ENCODE measurements at places on chromosomes 4 and X.

DNA sequence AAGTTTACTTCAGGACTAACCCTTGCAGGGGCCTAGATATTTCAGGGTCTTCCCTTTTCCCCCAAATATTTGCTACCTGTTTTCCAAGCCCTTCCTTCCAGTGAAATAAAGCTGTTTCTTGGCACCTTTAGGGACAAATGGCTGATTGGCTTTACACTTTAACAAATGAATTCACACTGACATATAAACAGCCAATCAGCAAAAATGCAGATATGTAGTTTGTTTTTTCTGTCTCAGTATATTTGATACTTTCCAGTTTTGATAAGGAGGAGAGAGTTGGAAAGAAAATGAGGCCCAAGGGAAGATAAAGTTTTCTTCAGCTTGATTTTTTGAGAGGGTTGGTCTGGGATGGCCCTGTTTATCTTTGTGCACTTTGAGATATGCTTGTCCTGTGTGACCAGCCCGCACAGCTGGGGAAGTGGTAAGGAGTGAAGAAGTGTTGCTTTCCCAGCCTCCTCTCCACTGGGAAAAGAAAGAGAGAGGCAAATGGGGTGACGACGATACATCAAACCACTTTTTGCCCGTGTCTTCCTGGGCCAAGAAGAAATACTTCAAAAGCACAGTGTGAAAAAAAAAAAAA lies 67.5 kb downstream of the MGST2 start:
- no peak for DNase-seq

DNA sequence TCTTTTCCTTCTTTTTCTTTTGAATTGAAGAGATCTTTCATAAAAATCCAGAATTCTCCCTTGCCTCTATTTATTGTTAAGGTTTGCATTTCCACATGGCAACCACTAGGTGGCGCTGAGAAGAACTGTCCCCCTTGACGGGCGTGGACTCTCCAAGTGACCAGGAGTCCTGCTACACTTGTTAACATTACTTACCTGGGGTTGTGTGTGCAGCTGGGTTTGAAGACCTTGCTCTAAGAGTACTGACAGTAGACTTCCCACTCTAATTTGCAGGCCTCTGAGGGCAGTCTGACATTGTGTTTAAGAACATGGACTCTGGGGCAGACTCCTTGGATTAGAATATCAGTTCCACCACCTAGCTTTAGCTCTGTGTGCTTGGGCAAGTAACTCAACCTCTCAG lies 52.8 kb downstream of the GPRIN3 start:
- peak; percentile 55 for DNase-seq

- no peak for DNase-seq
These were observed 686.1 kb downstream of the GLUD2 start for GRCh38 chrX:121733514-121733913.

DNA sequence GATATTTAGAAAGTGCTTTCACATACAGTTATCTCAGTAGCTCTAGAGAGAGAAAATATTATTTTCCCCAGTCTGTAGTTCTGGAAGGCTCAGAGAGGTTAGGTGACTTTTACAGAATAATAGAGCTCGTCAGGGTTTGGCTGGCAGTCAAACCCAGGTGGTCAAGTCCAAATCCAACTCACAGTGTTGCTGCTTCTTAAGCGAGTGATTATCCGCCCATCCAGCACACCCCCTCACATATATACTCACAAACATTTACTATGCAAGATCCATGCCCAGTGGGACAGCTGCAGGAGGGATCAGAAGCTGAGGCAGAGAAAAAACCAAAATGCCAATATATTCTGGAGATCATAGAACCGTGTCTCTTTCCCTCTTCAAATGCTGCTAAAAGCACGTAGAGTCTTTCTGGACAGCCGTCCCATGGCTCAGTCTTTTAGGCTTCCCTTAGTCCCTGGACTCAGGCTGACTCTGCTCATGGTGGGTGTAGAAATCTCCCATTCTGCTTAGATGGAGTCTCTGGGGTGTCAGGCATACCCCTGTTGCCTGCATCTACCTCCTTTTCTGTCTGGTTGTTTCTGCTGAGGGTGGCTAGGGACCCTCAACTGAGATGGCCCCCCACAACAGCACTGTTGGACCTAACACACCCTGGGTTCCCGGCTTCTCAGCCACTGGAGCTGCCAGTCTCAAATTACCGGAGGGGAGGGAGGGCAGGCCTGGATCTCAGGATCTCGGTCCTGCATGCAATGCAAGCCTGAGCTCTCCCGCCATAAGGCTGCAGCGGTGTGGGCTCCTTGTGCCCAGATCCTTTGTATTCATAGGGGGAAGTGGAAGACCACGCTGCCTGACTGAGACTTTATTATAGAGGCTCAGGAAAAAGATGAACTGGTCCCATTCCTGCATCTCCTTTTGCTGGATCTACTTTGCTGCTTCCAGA lies at the start of gene CHRNA9:
CHRNA9 (plus strand) TSS at position 743 of the 934 bp plus-strand sequence; CDS start at position 878, 135 bp downstream.
- DNase-seq, result no peak

DNA sequence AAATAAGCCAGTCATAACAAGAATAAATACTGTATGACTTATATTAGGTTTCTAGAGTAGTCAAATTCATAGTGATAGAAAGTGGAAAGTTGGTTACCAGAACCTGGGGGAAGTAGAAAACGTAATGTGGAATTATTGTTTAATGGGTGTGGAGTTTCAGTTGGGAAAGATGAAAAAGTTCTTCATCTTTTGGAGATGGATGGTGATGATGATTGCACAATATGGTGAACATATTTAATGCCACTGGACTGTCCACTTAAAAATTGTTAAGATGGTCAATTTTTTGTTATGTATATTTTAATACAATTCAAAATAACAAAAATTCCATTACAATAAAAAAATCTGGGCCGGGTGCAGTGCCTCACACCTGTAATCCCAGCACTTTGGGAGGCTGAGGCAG lies 289.6 kb downstream of the ZIC3 start:
- DNase-seq, result no peak

DNA sequence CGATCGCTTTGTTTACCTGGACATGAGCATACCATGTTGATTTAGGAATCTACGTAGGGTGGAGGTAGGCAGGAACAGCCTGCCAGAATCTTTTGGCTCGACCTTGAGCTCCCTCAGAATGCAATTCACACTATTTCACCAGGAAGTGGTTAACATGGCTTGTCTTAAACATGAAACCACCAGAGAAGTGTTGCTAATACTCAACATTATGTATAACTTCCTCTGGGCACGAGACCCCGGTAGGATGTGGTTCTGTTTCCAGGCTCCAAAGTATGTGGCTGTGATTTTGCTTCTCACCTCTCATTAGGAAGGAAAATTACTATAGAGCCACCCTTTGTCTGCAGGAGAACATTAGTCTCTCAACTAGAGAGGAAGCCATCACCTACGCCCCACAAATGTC lies 59.0 kb upstream of the VCX3B start:
- DNase-seq, result no peak

DNA sequence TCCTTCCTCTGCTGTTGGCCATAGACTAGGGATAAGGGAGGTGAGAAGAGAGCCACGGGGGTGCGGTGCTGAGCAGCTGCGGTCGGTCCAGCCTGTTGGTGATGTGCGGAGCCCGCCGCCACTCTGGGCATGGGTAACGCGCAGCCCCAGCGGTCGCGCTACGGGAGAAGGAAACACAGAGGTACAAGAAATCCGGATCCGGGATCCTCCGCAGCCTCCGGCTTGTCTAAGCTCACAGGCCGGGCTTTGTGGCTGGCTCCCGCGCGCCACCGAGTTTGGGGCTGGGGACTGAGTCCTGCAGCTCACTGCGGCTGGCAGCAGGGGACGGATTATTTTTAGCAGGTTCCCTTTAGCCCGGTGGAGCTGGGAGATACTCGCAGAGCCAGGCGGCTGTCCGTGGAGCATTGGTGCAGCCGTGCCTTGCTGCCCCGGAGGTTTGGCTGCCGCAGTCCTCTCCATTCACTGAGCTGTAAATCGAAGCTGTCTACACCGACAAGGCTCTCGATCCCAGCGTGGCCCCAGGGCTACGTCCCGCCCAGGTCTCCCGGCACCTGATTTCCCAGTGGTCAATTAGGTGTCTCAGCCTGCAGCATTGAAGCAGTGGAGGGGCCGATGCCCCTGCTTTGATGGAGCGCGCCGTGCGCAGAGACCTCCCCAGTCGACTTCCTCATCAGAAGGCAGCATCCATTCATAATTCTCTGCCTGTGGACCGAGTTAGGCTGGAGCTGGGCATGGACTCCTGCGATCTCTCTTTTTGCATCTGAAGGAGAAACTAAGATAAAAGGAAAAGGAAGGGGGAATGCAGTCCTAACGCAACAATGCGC lies 81.9 kb upstream of the SCML1 start:
- no peak for DNase-seq

DNA sequence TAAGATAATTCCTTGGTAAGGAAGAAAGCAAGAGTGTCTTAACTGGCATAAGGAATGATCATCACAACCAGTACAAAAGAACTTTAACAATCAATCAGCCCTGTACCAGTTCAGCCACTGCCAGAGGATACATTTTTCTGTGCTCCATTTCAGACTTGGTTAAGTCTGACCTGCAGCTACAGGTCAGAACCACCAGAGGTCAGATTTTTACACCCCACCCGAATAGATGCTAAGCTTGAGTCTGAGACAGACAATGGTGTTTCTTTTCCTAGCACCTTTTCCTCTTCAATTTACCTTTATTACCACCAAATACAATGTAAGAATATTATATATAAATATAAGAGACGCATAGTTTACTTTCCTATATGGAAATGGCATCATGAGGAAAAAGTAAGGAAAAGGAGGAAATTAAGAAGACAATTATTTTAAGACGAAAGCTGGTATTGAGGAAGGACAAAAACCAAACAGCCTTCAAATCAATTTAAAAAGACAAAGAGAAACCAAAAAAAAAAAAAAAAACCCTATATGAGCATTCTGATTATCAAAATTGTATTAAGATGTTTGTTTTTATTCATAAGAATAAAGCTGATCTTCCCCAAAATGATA lies 215.3 kb upstream of the TTC29 start:
- DNase-seq, result peak; percentile 49

GRCh38 chr4:159027535-159027934 lies 75.3 kb upstream of the RAPGEF2 start:
- DNase-seq, result no peak

GRCh38 chrX:102959471-102959870 lies 22.4 kb downstream of the RAB40AL start:
- DNase-seq, result no peak

- DNase-seq, result no peak
These were observed 29.7 kb upstream of the HPSE start for GRCh38 chr4:83364312-83364711.

GRCh38 chr4:157572951-157573350 lies 352.4 kb downstream of the GRIA2 start:
- no peak for DNase-seq

DNA sequence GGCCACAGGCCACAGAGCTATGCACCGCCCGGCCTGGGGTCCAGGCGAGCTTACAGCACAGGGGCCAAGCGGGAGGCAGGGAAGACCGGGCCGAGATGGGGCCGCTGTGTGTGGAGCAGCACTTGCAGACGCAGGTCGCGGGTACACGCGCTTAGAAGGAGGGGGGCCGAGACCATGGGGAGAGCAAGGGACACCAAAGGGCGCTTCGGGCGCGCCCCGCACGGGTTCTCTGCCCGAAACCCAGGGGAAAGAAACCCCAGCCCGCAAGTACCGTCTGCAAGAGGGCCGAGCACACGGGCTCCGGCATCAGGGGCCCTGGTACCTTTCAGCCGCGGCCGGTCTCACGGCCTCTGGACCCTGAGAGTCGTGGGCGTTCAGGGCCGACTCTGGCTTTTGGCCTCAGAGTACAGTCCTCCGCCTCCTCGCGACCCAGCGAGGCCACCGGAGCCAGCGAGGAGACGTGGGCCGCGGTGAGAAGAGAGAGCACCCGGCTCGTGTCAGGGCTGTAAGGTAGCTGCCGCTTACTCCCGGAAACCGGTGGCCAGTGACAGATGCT lies 342 bp downstream of the EOLA2 start:
- no peak for DNase-seq

- no peak for DNase-seq
These were observed 40.0 kb downstream of the SH2D1A start for GRCh38 chrX:124386401-124386800.

GRCh38 chr4:126404549-126404948 lies 1089.8 kb downstream of the FAT4 start:
- DNase-seq, result no peak

- no peak for DNase-seq
These were observed 24.5 kb upstream of the VEGFC start for GRCh38 chr4:176817204-176817603.

DNA sequence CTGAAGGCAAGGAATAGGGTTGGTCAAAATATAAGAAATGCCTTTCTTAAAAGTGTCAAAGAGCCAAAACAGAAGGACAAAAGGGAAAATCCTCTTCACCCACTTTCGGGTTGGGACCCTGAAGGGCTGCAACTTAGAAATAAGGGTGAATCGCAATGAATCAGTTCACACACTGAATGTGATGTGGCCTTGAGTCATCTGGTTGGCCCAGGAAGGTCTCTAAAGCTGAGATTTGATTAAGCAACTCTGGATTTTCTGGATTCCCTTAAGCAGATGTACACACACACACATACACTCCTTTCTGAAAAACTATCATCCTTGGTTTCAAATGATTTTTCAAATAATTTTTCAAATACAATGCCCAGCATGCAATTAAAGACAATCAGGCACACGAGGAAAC lies 13.1 kb downstream of the TAB3 start:
- DNase-seq, result peak; percentile 11

- no peak for DNase-seq
These were observed 224.9 kb downstream of the KIT start for GRCh38 chr4:54882616-54883015.

- no peak for DNase-seq
These were observed 61.3 kb downstream of the ANTXR2 start for GRCh38 chr4:80011636-80012236.

- no peak for DNase-seq
These were observed 69.3 kb upstream of the PDE5A start for GRCh38 chr4:119697887-119698393.

DNA sequence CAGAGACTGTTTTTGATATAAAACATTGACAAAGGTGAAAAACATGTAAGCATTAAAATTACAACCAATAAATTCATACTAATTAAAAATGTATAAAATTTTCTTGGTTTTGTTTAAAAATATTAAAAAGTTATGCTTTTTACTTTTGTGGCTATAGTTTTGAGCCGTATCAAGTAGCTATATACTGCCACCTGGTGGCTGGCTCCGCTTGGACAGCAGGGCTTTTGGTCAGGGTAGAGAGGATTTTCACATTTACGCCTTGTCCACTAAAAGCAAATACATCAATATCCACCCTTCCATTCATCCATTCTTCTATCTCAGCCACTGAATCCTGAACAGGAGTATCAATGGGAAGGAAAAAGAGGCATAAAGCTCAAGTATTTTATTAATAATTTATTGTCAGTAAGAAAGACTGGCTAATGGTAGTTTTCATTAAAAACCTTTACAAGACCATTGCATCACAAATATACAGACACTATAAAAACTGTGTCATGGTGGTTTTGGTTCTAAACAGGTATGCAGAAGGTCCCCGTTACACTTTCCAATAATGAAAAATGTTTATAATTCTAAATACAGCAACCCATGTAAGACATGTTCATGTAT lies 32.1 kb upstream of the MTNR1A start:
- DNase-seq, result peak; percentile 63

- DNase-seq, result no peak
These were observed 78.9 kb downstream of the IRF2 start for GRCh38 chr4:184395451-184395917.

- peak; percentile 67 for DNase-seq
These were observed 4.8 kb downstream of the SH3BP2 start for GRCh38 chr4:2797545-2798305.

- DNase-seq, result no peak
These were observed 32.7 kb upstream of the JADE1 start for GRCh38 chr4:128776794-128777216.

- DNase-seq, result no peak
These were observed 1179.7 kb upstream of the ADGRL3 start for GRCh38 chr4:60020389-60020788.

Measured in activated CD4-positive, alpha-beta T cell treated with anti-CD3 and anti-CD28 coated beads, Interleukin-2, Interleukin-6, amounts not matched to agents 100 ng/mL and 50 ng/mL, durations not matched to agents 16 hours and 8 hours (primary cell).